ENCODE measurements at places on chromosomes 5 and 9. TPM values are rescaled to one million over a fixed set of nuclear protein-coding genes. Genes with fewer than 3 reads are reported as not detected.

DNA sequence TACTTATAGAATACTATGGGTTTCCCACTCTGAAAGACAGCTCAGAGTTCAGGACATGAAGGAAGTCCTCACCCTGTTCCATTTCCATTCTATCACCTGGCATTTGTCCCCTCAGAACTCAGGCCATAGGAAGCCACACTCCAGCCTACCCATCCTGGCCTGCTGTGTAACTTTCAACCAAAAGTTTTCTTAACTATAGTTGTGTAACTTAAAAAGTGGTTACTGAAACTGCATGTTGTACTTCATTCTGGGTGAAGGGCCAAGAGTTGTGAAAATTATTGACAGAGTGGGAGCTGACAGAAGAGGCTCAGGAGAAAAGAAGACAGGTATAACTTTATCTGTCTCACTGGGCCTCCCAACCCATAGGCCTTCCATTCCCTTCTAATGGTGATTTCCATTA, 212.5 kb downstream of the RAB3C start:
- no peak overlapping the region for H3K4me3 ChIP-seq
- H3K36me3 ChIP-seq: no peaks in the 10 kb centered on the region
- H3K4me1 ChIP-seq: peaks cover 11% of the 10 kb centered on the region
- H3K27ac ChIP-seq: no peak overlapping the region

BTNL8 gene
- total RNA-seq: not detected

GRCh38 chr9:34496149-34496712, 26.6 kb downstream of the ENHO start:
- no peak for DNase-seq
- peaks cover 5% of the 10 kb centered on the region for H3K27me3 ChIP-seq
- no peaks in the 10 kb centered on the region for H3K36me3 ChIP-seq
- H3K27ac ChIP-seq: no peak overlapping the region
- peaks cover 14% of the 10 kb centered on the region for H3K4me1 ChIP-seq

SGCD gene
- not detected for total RNA-seq

DNA sequence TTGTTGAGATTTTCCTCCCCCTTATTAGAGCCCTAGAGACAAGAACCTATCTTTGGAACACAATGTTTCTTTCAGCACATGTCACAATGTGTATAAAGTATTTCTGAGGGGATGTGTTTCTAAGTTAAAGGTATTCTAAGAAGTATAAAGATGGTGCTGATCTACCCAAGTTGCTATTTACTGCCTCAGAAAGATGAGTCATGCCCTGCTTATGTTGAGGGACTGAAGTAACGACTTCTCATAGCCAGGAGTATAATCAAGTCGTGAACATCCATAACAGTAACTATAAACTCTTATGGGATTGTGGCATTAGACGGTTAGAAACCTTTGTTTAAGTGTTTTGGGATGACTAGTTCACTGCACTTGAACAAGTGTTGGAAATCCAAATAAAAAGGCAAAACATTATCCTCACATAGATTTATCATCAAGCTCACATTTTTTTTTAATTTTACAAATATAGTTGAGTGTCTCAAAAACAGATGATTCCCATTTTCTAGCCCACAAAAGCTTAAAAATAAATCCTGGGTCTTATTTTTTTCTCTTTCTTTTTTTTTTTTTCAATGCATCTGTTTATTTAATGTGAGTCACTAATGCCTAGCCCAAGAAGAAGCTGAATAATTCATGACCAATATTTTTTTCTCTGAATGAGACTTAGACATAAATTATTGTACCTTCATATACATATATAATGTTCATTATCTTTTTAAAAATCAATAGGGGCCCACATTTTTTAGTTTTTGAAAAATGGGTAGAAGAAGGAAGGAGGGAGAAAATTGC, 12.2 kb upstream of the TMEM252 start:
- no peaks in the 10 kb centered on the region for H3K36me3 ChIP-seq
- no peak for DNase-seq
- peaks cover 14% of the 10 kb centered on the region for H3K27me3 ChIP-seq
- H3K27ac ChIP-seq: no peak overlapping the region
- H3K4me1 ChIP-seq: no peaks in the 10 kb centered on the region

GRCh38 chr9:69671311-69671878, 776 bp downstream of the APBA1 start:
- peaks cover 22% of the 10 kb centered on the region for H3K27me3 ChIP-seq
- no peak for DNase-seq
- no peak overlapping the region for H3K27ac ChIP-seq
- peaks cover 16% of the 10 kb centered on the region for H3K4me1 ChIP-seq
- H3K36me3 ChIP-seq: no peaks in the 10 kb centered on the region

GRCh38 chr9:21964925-21965385, 29.2 kb downstream of the CDKN2A start:
- DNase-seq: peak; percentile 79
- peak overlapping the region; percentile 54 for H3K4me3 ChIP-seq
- no peak overlapping the region for H3K27ac ChIP-seq
- H3K27me3 ChIP-seq: peaks cover 82% of the 10 kb centered on the region
- peaks cover 22% of the 10 kb centered on the region for H3K4me1 ChIP-seq

DMGDH gene
- 1.7 TPM for total RNA-seq

AUH gene
- 38.8 TPM for total RNA-seq

DNA sequence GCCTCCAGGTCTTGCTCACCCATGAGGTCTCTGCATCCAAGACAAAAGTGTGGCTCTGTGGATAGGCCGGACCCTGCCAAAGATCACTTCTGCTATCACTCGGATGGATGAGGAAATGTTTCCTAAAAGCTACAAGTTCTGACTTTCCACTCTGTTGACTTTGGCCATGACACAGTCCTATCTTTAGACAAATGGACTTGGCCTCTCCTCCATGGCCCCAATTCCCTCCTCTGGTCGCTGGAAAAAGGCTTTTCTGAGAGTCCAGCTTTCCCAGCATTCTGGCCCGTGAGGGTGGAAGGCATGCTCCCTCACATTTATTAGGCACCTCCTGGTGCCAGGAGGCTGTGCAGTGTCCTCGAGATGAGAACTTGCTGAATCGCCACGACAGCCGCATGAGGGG, 83.1 kb downstream of the COL27A1 start:
- H3K4me3 ChIP-seq: no peak overlapping the region
- no peaks in the 10 kb centered on the region for H3K4me1 ChIP-seq
- no peak for DNase-seq
- H3K27ac ChIP-seq: no peak overlapping the region
- no peaks in the 10 kb centered on the region for H3K36me3 ChIP-seq
- H3K27me3 ChIP-seq: peaks cover 3% of the 10 kb centered on the region

- peaks cover 49% of the 10 kb centered on the region for H3K4me1 ChIP-seq
- peak; percentile 85 for DNase-seq
- peaks cover 61% of the 10 kb centered on the region for H3K36me3 ChIP-seq
- no peaks in the 10 kb centered on the region for H3K27me3 ChIP-seq
- H3K4me3 ChIP-seq: peak within 1 kb of the TSS; percentile 100
Measured at GRCh38 chr5:1801222-1801966, at the start of gene NDUFS6. TSS of gene NDUFS6 (plus strand) at chr5:1801407. CDS start at chr5:1801418, 11 bp downstream.

DNA sequence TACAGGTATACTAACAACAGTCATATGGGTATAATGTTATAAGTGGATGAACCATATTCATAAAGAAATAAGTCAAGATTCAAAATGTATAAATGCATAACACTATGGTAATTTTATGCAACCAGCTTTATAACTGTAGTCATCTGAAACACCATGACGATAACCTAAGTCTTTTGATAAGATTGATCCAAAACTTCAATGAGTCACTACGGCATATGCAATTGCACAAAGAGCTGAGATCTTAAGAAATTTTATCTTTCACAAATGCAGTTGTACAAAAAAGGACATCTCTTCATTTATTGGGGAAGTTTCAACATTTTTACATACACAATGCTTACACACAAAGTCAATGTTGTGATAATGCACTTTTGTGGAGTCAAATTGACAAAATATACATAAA, 20.3 kb downstream of the FAM81B start:
- no peaks in the 10 kb centered on the region for H3K4me1 ChIP-seq
- H3K36me3 ChIP-seq: no peaks in the 10 kb centered on the region
- peaks cover 10% of the 10 kb centered on the region for H3K27me3 ChIP-seq
- H3K4me3 ChIP-seq: no peak overlapping the region
- no peak overlapping the region for H3K27ac ChIP-seq

DNA sequence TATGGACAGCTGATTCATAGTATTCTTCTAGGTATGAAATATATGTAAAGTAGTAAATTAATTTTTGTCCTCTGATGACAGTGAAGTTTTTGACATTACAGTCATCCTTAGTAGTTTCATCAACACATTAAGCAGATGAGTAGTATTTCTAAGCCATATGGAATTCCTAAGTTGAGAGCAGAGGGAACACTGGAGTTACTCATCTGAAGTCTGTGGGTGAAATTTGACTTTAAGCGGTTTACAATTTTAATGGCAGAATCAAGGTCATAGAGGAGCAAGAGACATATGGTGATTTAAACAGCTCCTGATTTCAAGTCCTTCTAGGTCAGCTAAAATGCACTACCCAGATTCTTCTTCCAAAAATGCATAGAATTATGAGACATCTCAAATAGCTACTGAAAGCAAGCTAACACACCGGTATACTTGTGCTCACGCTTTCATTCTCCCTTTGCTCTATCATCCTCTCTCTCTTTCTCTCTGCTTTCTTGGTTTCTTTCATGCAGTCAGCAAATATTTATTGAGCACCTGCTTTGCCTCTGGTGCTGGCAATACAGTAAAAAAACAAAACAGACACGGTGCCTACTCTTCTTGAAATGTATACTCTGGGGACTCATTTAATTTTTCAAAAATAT, 235.9 kb downstream of the FER start:
- no peak overlapping the region for H3K27ac ChIP-seq
- no peaks in the 10 kb centered on the region for H3K27me3 ChIP-seq
- H3K4me1 ChIP-seq: no peaks in the 10 kb centered on the region
- H3K36me3 ChIP-seq: peaks cover 12% of the 10 kb centered on the region
- DNase-seq: no peak

DNA sequence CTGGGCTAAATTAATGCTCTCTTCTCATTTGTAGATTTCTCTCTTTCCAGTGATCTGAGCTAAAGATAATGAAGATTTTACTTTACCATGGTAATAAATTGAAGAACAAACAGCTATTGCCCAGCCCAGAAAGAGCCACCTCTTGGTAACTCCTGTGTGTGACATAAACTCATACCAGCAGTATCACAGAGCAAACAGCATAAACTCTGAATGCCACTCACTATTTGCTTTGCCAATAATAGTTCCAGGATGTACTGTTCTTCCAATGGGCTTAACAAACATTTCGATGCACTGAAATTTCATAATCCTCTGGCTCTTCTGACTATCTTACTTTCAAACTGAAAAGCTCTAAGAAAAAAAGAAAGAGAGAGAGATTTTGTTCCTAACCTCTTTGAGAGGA, 69.8 kb upstream of the RASEF start:
- no peak overlapping the region for H3K27ac ChIP-seq
- no peak overlapping the region for H3K4me3 ChIP-seq
- H3K4me1 ChIP-seq: no peaks in the 10 kb centered on the region
- no peaks in the 10 kb centered on the region for H3K27me3 ChIP-seq
- no peak for DNase-seq

DNA sequence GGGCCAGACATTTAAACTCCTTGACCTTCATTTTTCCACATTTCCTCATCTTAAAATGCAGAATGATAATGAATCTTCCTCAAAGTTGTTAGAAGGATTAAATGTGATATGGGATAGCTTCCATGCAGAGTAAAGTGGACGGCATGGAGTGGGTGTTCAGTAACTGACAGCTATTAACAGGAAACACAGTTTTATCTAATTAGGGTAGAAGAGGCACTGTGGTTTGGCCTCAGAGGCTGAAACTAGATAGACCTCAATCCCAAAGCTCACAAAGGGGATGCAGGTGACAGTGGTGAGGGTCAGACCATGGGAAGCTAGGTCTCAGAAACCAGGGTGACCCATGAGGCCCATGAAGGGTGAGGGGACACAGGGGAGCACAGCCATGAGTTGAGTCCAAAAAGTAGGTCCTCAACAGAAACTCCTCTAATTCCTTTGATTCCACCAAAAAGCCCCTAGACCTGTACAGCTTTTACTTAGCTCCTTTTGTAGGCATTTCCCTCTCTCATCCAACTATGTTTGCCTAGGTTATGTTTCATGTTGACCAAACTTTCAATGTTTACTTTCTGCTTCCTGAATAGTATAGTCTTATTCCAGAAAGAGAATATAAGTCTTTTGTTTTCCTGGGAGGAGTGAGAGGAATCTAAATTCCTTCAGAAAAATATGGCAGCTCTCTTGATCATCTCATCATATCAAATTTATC, 27.9 kb upstream of the GLDC start:
- no peaks in the 10 kb centered on the region for H3K4me1 ChIP-seq
- H3K4me3 ChIP-seq: no peak overlapping the region
- no peaks in the 10 kb centered on the region for H3K27me3 ChIP-seq
- no peak overlapping the region for H3K27ac ChIP-seq

DNA sequence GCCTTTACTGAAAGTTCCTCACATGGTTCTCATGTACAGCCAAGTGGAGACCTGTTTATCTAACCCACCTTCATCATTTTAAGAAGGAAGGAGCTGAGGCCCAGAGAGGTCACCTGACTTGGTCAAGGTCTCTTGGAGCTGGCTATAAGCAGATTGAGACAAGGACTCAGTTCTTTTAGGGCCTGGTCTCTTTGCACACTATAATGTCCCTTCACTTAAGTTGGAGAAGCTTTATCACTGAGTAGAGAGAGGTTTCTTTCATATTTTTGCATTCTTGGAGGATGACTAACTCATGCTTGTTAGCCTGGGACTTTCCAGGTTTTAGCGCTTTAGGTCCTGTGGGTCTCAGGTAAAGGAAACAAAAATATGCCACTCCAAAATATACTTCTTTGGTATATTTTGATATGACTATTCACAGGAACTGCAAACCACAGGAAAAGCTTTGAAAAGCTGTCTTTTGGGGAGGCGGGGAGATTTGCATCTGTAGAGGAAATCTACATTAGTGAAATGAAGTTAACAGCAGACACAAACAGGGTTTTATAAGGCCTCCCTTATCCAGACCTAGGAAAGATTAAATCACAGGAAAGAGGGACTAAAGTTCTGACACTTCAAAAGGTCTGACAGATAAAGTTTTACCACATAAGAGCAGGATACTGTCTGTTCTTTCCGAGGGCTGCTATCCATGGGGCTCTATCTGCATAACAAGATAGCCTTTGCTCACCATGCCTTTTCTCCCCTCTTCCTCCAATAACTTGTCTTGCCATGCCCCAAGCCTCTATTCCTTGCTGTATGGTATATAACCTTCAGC, 95.8 kb upstream of the ANKRD55 start:
- H3K27me3 ChIP-seq: no peaks in the 10 kb centered on the region
- H3K27ac ChIP-seq: peak overlapping the region; percentile 91
- peak; percentile 72 for DNase-seq
- H3K4me1 ChIP-seq: peaks cover 70% of the 10 kb centered on the region

DAB2 gene
- not detected for total RNA-seq

DNA sequence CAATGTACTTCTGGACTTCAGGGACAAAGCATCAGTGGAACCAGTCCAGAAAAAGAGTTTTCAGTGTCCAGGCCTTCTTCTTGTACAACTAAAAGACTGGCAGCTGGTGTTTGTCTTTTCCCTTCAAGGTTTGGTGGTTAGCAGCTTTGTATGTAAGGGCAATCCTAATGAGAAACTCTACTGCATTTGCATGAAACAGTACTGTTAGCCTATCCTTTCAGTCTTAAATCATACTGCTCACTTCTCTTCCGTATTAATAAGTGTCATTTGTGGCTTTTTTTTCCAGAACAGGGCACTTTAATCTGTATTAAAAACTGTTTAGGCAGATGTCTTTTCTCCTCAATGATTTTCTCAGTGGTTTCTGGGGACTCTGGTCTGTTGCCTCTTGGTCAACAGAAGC, 48.9 kb downstream of the FAM174A start:
- H3K27ac ChIP-seq: no peak overlapping the region
- DNase-seq: no peak
- H3K36me3 ChIP-seq: peaks cover 11% of the 10 kb centered on the region
- H3K4me1 ChIP-seq: no peaks in the 10 kb centered on the region
- H3K27me3 ChIP-seq: no peaks in the 10 kb centered on the region

Measured in activated CD4-positive, alpha-beta memory T cell treated with anti-CD3 and anti-CD28 coated beads for 36 hours (primary cell).